ENCODE measurements at places on chromosomes 7 and 10. TPM values are rescaled to one million over a fixed set of nuclear protein-coding genes. Genes with fewer than 3 reads are reported as not detected.

Gene TRIM74
- not detected for total RNA-seq

Gene FAM20C
- total RNA-seq, result 130 TPM

Gene VSTM2A
- not detected for total RNA-seq

Gene HGF
- total RNA-seq, result 78.2 TPM

Gene CNTNAP2
- 0.65 TPM for total RNA-seq

Measured in epithelial cell of alveolus of lung (primary cell).